ENCODE measurements at places on chromosomes 5 and 9.
A peak's percentile ranks its signal among the peaks of the same experiment; 100 is the strongest.

- no peak for DNase-seq
Measured at GRCh38 chr9:122572456-122572855, 10.7 kb downstream of the OR1L8 start.

- no peak for DNase-seq
Measured at GRCh38 chr5:141040093-141040770, 10.9 kb upstream of the PCDHB1 start.

GRCh38 chr5:175001876-175002645 is 277.7 kb downstream of the MSX2 start:
- DNase-seq: no peak

- no peak for DNase-seq
Measured at GRCh38 chr9:126114409-126114760, 212.2 kb upstream of the MVB12B start.

- DNase-seq: no peak
Measured at GRCh38 chr9:91578911-91579310, 155.3 kb upstream of the NFIL3 start.

DNA sequence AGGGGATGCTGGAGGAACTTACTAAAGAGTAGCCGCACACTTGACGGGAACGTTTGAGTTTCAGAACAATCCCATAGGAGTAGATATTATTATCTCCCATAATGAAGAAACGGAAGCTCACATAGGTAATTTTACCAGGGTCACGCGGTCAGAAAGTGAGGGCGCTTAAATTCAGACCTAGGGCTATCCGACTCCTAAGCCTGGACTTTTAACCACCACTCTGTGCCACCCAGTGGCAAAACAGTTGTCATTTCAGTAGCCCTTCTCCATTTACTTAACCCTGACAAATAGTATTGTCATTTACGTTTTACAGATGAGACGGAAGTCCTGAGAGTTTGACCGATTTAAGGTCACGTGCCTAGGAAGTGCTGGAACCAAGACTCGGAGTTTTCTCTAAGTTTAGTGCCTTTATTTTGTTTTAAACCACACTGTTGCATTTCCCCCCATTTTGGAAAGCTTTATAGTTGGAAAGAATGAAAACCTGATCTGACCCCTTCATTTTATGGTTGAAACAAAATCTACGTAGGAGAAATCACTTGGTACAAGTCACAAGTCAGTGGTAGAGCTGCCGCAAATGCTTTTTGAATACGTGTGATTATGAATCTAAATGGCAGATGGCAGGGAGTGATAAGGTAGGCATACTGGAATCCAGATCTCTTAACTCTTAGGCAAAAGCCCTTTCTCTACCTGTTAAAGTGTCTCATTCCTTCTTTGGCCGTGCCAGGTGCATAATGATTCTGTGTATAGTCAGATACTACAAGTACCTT is 650 bp downstream of the MRRF start:
- no peak for DNase-seq

DNA sequence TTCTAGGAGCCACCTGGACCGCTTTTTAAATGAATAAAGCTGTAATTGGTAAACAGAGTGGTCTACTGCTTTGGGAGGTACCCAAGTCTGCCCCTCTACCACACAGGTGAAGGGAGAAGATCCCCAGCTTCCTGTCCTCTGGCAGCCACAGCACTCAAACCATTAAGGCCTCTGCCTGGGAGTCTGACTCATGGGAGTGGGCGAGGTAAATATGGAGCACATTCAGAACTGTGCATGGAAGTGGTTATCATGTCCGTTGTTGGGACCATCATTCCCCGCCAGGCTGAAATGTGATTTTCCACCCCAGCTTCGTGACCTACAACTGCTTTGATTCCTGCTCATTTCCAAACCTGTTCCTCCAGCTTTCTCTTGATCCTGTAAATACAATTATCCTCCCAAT is 59.5 kb upstream of the ALDH1B1 start:
- DNase-seq: no peak

DNA sequence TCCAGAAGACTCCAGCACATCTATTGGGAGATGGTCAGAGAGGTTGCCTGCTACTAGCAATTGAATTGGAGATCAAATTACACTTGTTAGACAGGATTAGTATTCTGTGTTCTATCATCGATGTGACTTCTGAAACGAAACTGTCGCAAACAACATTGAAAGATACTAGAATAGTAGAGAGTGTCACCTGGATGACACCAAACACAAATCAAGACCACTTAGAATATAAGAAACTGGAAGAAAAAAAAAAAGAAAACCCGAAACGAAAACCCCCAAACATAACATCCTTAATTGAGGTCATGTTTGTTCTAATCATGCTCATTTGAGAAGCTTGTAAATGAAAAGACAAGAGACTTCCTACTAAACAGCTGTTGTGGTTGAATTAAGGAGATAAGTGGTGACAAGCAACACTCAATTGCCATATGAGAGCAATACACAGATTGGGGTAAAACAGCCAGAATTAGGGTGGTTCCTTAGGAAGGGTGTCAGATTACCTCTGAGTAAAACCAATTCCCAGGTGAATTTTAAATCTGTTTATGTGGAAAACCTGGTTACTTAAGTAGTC is 97.6 kb downstream of the BASP1 start:
- no peak for DNase-seq

GRCh38 chr5:18000744-18001143 is 366.5 kb downstream of the TAF11L14 start:
- no peak for DNase-seq

DNA sequence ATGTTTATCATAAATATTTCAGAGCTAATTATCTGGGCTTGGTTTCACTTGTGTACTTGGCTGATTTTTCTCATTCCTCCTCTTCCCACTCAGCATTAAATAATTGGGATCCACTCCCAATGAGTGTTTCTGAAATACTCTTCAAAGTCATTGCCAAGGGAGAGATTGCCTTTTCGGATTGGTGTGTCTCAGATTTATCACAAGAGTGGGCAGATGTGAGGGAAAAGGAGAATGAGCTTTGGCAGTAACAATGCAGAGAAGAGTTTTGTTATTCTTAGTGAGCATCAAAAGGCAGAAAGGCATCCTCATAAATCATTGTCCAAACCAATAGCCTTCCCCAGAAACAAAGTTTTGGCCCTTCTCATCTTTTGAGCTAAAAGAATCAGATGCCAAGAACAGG is 79.2 kb downstream of the SEMA5A start:
- peak; percentile 42 for DNase-seq

- no peak for DNase-seq
Measured at GRCh38 chr5:60598424-60598823, 101.5 kb downstream of the DEPDC1B start.

GRCh38 chr9:88808019-88808656 is 183.1 kb upstream of the S1PR3 start:
- peak; percentile 29 for DNase-seq

DNA sequence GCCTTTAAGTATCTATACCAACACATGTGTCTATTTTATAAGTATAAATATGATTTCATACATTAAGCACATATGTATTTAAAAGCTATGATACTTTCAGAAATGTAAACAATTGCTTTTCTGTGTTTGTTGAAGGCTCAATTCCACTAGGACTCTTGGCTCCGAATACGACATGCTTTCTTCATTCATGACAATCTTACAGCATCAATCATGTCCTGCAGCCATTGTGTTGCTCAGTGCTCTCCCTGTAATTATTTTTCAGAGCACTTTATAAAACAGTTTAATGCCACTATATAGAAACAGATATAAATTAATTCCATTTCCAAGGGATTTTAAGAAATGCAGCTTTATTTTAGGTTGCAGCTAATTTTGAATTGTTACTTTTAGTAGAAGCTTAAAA is 167.3 kb downstream of the TAF11L14 start:
- no peak for DNase-seq

- DNase-seq: no peak
Measured at GRCh38 chr9:31983895-31984294, 400.5 kb upstream of the ACO1 start.

DNA sequence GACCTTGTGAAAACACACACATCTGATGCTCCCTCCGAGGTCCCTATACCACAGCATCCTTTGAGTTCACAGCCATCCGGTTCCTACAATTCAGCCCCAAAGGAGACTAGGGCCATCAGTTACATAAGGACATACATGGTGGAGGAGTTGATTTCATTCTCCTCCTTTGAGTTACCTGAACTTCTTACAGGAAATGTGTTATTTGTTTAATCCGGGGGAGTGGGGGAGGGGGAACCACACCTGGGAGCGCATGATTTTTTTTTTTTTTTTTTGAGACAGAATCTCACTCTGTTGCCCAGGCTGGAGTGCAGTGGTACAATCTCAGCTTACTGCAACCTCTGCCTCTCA is 30.7 kb downstream of the SEMA4D start:
- no peak for DNase-seq

DNA sequence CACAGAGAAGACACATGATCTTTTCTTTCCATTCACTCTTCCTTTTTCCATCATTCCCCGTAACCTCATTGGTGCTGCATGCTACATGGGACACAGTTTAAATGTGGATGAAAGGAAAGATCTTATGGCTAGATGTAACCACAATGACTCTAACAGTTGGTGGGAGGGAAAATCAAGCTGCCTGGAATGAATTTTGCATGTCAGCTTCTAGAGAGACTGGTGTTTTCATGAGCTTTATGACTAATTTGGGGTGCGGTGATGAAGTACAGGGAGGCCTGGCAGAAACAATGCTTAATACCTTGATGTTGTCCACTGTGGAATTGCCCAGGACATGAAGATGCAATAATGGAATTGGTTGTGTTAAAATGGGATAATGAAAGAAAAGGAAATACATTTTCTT is 55.9 kb upstream of the MYO10 start:
- no peak for DNase-seq

- peak; percentile 2 for DNase-seq
Measured at GRCh38 chr5:50325237-50325832, 115.8 kb downstream of the EMB start.

GRCh38 chr5:167721926-167722440 is 569.5 kb upstream of the WWC1 start:
- DNase-seq: no peak

DNA sequence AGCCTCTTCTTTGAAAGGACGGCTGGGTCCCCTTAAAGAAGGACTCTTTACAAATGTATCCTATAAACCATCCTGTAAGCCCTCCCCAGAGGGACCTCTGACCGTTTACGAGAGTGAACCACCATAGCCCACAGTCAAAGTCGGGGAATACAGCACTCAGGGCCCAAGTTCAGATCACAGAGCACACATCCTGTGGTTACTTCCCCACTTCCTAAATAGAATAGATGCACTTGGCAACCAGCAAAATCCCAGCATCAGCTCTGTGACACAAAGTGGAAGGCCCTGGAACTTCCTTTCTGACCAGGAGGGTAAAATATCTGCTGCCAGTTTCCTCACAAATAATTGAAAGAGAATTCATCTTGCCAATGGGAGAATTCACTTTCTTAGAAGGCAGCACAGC is 6.9 kb upstream of the IGFBPL1 start:
- no peak for DNase-seq

DNA sequence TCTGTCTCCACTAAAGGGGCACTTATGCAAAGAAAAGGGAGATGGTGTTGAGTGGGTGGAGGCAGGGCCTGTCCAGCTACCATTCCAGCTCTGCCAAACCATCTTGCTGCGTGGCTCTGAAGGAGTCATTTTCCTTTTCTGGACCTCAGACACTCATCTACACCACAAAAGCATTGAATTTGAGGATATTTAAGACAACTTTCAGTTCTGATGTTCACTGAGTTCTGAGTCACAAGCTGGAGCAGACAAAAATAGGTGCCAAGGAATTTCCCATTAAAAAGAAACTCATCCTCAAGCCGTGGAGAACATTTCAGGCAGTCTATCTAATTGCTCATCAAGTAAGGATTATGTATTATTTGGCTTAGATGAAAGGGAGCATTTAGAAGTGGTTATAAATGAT is 195.0 kb upstream of the TBC1D2 start:
- DNase-seq: no peak

GRCh38 chr9:86751207-86751606 is 196.1 kb downstream of the GAS1 start:
- DNase-seq: no peak

DNA sequence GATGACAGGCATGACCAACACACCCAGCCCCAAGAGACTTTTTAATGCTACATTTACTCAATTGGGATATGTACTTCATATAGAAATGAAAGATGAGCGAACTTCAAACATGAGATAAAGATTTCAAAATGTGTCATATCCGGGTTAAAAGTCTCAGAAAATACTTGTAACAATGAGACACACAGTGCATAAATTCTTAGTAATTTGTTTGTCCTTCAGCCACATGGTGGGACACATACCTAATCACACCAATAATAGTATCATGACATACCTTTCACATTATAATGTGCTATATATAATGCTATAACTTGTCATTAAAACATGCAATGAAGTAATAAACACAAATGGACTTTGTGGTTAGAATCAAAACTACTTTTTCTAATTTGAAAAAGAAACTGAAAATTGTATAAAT is 204.7 kb upstream of the RFX3 start:
- DNase-seq: no peak

GRCh38 chr9:109771796-109772531 is 8.0 kb upstream of the PALM2AKAP2 start:
- no peak for DNase-seq

DNA sequence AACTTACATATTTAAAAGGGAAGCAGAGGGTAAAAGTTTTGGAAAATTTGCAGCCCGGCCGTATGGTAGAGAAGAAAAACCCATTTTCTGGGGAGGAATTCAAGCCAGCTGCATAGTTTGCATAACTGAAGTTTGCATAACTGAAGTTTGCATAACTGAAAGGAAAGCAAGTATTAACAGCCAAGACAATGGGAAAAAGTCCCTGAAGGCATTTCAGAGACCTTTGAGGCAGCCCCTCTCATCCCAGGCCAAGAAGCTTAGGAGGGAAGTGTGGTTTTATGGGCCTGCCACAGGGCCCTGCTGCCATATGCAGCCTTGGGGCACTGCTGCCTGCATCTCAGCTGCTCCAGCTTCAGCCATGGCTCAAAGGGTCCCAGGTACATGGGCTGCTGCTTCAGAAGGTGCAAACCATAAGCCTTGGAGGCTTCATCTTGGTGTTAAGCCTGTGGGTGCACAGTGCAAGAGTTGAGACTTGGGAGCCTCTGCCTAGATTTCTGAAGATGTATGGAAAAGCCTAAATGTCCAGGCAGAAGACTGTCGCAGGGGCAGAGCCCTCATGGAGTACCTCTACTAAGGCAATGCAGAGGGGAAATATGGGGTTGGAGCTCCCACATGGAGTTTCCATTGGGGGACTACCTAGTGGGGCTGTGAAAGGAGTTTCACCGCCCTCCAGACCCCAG is 36.9 kb upstream of the CXCL14 start:
- DNase-seq: no peak

DNA sequence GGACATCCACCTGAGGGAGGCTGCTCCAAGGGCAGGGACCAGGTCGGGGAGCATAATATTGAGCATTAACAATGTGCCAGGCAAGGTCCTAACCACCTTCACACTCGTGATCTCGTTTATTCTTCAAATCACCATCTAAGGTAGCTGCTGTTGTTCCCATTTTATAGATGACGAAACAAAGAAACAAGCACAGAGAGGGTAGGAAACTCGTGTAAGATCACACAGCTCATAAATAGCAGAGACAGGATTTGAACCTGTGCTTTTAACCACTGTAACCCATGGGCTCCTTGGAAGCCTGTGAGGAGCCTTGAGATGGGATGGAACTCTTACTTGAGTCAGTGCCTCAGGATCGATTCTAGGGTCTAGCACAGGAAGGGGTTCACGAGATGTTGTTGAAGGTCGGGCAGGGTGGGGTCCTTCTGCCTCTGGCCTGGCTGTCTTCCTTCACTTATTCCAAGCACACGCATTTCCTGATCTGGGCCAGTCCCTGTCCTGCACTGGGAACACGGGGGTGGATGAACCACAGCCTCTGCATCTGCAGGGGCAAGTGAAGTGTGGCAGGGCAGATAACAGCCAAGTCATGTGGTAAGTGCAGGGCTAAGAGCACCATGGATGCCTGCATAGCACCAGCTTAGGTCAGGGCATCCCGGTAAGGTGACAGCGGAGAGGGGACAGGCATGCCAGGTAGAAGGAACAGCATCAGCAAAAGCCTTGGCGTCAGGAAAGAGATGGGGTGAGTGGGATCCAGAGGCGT is 188.1 kb downstream of the MELK start:
- no peak for DNase-seq
